ENCODE measurements at places on chromosomes 5 and 9. TPM values are rescaled to one million over a fixed set of nuclear protein-coding genes. Genes with fewer than 3 reads are reported as not detected.

Gene GKAP1
- 6.0 TPM for total RNA-seq

Gene CCL28
- 0.57 TPM for total RNA-seq

Gene DROSHA
- total RNA-seq: 149 TPM

Gene SCAI
- total RNA-seq: 14.1 TPM

Gene MYMK
- total RNA-seq: not detected

Gene LRRC19
- not detected for total RNA-seq

Gene IL7R
- total RNA-seq: 7.7 TPM

Gene ZFP62
- 28.2 TPM for total RNA-seq

DNA sequence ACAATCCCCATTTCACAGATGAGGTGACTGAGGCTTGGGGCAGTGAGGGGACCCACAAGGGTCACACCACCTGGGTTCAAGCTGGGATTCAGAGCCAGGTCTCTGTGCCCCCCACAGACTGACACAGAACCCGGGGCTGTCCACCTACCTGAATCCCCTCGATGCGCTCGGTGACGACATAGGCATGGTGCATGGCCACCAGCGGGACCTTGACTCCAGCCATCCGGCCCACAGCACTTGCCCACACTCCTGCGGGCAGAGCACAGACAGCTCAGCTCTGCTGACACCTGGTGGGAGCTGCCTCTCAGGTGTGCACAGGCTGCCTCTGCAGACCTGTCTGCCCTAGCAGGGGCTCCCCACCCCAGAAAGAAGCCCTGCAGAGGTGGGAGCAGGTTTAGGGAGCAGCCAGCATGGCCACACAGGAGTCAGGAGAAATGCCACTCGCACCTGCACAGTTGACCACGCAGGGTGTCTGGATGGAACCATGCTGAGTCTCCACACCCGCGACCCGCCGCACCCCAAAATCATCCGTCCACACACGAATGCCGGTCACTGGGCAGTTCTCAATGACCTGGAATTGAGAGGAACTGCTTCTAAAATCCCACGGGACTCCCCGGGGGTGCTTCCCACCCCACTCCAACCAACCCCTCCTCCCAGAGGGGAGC, 8.4 kb downstream of the SARDH start:
- DNase-seq: no peak

DNA sequence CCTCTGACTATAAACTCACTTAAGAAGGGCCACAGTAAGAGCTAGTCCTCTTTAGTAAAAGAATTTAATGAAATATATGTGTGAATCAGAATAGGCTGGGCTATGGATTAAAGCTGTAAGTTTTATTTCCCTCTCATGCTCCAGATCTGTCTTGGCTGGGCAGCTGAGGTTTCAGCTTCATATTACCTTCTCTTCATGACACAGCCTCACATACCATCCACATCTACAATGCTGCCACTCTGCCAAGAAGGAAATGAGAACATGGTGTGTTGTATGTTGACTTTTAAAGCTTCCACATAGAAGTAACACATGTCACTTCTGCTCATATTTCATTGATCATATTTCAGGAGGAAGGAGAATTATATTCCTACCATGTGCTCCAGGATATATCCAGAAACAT, 776.0 kb upstream of the ACO1 start:
- DNase-seq: no peak

DNA sequence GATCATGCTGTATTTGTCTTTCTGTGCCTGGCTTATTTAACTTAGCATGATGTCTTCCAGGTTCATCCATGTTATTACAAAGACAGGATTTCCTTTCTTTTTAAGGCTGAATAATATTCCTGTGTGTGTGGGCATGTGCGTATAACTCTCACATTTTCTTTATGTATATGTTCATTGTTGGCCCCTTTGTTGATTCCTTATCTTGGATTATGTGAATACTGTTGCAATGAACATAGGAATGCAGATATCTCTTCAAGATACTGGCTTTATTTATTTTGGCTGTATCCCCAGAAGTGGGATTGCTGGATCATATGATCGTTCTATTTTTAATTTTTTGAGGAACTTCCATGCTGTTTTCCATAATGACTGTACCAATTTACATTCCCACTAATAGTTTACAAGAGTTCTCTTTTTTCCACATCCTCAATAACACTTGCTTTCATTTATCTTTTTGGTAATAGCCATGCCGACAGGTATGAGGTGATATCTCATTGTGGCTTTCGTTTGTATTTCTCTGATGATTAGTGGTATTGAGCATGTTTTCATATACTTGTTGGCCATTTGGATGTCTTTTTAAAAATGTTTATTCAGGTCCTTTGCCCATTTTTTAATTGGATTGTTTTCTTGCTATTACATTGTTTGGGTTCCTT, 38.0 kb downstream of the CREBRF start:
- DNase-seq: peak; percentile 23

DNA sequence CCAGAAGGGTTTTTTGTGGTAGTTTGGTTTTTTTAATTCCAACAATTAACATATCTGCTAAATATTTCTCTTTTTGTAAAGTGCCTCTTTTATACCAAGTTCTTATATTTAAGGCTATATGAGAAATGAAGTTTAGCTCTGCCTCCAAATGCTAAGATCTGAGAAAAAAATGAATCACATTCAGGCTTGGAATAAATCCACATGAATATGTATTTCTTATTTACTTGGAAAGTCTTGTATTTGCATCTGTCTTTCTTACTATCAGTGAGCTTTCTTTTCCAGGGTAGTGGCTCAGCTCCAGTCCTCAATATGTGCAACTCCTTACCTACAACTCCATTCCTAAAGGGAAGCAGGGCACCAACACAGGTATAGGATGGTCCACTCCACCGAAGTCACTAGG, 127.9 kb downstream of the GLIS3 start:
- DNase-seq: no peak

DNA sequence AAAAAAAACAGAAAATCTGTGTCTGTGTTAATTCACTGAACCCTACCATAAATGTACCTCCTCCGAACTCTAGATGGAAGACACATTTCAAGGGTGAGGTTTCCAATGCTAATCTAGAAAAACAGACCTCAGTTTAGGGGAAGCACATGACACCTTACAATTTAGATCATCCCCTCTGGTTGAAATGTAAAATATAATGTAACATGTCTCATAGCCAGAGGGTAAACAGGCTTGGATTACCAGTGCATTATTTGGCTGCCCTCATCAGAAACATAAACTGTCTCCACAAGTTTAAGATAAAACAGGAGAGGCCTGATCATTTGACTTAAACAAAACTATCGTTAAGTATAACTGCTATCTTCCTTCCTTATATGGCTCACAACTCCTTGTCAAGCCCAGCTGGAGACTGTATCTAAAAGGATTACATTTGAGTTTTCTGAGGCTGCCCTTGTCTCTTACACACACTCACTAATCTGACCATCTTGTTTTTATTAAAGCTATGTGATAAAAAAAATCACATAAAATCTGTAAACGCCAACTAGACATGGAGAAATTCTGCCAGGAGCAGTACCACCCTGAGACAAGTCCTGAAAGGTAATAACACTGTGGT, 105.7 kb downstream of the LURAP1L start:
- DNase-seq: peak; percentile 93

DNA sequence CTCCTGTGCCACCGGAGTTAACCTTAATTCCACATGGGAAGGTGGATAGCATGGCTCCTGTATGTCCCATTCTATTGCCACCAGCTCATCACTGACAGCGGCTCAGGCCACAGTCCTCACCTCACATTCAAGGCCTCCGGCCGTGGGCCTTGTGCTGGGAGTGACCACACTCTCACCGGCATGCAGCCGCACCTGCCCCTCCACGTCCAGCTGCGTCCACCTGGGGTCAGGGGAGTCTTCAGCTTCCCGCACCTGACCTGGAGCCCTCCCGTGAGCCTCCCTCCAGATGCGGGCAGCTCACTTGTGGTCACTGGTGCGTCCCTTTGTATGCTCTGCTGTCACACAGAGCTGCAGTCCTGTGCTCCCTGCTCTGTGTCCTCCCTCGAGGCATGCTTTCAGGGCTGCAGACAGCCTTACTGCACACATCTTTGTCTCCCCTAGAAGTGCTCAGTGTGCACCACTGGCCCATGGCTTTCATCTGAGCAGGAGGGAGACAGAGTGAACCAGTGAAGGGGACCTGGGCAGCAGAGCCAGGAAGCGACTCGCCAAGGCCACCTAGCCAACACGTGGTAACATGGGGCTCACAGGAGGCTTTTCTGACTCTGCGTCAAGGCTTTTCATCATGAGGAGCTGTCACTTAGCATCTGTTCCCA, 210.1 kb downstream of the ERCC6L2 start:
- DNase-seq: no peak

DNA sequence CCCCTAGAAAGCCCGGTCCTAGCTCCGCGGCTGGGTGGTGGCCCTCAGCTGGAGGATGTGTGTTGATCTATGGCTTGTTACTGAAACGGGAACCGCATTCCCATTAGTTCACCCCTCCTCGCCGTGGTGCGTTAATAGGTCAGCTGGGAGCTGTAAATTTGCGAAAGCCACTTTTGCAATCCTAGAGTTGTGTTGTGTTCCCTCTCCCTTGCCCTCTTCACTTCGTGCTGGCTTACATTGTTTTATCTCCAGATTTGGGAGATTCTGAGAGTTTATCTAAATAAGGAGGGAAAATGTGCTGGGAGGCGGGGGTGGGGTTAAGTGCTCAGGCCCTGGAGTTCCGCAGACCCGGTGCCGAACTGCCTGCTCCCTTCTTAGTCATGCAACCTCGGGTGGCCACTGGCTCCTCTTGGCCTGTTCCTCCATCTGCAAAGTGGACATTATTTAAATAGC, 62.8 kb downstream of the HMCN2 start:
- no peak for DNase-seq

DNA sequence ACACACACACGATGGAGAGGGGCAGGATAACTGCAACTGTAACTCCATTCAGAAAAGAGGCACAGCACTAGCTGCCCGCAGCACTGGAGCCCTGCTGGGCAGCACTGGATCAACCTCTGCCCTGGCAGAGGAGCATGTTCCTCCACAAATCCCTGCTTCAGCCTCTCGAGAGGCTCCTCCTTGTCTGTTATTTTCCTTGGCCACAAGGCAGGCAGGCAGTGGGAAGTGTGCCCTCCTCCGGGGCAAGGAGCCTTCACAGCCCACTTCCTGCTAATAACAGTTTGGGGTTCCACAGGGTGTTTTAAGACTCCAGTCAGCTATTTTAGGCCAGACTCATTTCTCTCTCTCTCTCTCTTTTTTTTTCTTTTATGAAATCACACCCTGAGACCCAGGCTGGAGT, 11.8 kb downstream of the FXN start:
- no peak for DNase-seq

- DNase-seq: no peak
These were observed 4.7 kb downstream of the LNPEP start for GRCh38 chr5:96940586-96940985.

DNA sequence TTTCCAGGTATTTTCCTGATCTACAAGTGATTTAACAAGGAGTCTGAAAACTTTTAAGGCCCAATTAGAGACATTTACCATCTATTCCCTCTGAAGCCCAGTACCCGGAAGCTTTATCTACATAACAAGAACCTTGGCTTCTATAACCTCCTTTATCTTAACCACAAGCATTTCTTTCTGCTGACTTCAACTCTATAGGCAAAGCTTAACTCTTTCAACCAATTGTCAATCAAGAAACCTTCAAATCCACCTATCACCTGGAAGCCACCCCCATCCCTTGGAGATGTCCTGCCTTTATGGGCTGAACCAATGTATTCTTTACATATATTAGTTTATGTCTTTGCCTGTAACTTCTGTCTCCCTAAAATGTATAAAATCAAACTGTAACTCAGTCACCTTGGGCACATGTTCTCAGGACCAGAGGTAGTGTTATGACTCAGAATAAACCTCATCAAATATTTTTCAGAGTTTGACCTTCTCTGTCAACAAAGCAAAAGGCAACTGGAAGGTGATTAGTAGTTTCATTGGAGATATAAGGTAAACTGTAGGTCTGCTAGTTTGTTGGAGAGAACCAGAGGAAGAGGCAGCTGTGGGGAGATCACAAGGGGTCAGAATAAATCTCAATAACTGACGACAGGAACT, 13.0 kb upstream of the RIMOC1 start:
- no peak for DNase-seq

GRCh38 chr5:129382921-129383672, 77.0 kb upstream of the ADAMTS19 start:
- peak; percentile 4 for DNase-seq

GRCh38 chr9:27540502-27540901, 10.9 kb upstream of the MOB3B start:
- no peak for DNase-seq

GRCh38 chr9:134914501-134914834, 3.2 kb downstream of the FCN1 start:
- DNase-seq: no peak

- DNase-seq: no peak
These were observed 271.7 kb upstream of the TLE4 start for GRCh38 chr9:79300068-79300467.

- no peak for DNase-seq
These were observed 26.9 kb upstream of the CNOT6 start for GRCh38 chr5:180467028-180467975.

- DNase-seq: no peak
These were observed 46.7 kb downstream of the GDNF start for GRCh38 chr5:37792975-37793631.

DNA sequence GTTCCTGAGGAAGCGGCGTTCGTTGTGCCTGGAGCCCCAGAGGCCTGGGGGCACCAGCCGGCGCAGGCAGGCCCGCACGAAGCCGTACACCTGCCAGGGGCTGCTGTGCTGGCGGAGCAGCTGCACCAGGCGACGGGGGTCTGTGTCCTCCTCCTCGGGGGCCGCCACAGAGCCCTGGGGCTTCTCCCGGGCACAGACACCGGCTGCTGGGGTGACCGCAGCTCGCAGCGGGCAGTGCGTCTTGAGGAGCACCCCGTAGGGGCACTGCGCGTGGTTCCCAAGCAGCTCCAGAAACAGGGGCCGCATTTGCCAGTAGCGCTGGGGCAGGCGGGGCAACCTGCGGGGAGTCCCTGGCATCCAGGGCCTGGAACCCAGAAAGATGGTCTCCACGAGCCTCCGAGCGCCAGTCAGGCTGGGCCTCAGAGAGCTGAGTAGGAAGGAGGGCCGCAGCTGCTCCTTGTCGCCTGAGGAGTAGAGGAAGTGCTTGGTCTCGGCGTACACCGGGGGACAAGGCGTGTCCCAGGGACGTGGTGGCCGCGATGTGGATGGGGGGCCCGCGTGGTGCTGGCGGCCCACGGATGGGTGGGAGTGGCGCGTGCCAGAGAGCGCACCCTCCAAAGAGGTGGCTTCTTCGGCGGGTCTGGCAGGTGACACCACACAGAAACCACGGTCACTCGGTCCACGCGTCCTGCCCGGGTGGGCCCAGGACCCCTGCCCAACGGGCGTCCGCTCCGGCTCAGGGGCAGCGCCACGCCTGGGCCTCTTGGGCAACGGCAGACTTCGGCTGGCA, 1.3 kb downstream of the TERT start:
- DNase-seq: no peak

DNA sequence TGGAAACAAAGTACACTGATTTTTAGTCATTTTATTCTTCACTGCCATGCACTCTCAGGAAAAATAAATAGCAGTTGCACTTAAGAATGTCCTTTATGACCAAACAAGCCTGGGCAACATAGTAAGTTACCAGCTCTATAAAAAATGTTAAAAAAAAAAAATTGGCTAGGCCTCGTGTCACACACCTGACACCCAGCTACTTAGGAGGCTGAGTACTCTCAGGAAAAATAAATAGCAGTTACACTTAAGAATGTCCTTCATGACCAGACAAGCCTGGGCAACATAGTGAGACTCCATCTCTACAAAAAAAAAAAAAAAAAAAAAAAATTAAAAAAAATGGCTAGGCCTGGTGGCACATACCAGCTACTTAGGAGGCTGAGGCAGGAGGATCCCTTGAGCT, 304.6 kb downstream of the SLCO4C1 start:
- no peak for DNase-seq

Data from A673 (cell line).